ENCODE measurements at places on chromosomes 6 and 20. TPM values are rescaled to one million over a fixed set of nuclear protein-coding genes. Genes with fewer than 3 reads are reported as not detected.

Gene WFDC10B
- not detected for total RNA-seq

Gene LAMA5
- total RNA-seq, result 200 TPM

- no peak for DNase-seq
These were observed 98.5 kb downstream of the INSM1 start for GRCh38 chr20:20466341-20466879.

GRCh38 chr6:140641412-140641811, 1267.0 kb upstream of the CITED2 start:
- DNase-seq, result no peak

GRCh38 chr6:139762587-139763031, 388.2 kb upstream of the CITED2 start:
- no peak for DNase-seq

DNA sequence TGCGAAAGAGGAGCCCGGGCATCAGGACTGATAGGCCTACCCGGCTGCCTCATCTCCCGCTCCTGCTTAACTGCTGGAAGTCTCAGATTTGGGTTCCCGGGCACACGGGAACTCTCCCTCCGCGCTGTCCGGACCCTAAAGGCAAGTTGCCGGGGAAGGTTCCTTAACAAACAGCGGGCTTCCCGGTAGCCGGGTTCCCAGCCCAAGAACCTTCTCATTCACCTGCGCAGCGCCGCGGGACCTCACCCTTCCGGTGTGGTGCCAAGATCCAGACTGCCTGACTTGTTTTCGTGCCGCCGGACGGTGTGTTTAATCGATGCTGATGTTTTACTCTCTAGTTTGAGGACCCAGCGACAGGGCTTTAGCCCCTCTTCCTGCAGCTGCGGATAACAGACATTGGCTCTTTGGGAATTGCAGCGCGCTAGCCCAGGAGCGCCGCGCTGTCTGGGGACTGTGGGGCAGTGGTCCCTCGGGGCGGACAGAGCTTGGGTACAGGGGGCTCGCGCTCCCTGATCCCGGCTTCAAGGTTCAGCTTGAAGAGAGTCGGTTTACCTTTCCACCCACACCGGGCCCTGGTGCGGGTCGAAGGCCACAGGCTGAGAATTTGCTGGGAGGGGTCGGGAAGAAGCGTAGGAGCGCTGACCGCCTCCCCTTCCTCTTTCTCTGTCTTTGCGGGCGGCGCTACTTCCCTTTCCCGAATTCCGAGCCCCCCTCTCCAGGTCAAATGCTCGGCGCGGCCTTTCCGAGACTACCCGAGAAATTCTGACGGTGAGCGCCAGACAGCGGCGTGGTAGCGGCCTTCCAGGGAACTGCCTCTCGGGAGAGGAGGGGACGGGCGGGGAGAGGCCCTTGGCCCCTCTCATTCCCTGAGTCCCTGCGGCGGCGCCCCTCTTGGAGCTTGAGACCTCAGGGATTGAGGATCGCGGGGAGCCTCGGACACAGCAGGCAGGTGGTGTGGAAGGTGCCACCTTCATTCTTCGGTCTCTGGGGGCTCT, 17.2 kb downstream of the ABT1 start:
- DNase-seq, result peak; percentile 50

- DNase-seq, result peak; percentile 39
These were observed 271.4 kb downstream of the EYA4 start for GRCh38 chr6:133512410-133513016.

DNA sequence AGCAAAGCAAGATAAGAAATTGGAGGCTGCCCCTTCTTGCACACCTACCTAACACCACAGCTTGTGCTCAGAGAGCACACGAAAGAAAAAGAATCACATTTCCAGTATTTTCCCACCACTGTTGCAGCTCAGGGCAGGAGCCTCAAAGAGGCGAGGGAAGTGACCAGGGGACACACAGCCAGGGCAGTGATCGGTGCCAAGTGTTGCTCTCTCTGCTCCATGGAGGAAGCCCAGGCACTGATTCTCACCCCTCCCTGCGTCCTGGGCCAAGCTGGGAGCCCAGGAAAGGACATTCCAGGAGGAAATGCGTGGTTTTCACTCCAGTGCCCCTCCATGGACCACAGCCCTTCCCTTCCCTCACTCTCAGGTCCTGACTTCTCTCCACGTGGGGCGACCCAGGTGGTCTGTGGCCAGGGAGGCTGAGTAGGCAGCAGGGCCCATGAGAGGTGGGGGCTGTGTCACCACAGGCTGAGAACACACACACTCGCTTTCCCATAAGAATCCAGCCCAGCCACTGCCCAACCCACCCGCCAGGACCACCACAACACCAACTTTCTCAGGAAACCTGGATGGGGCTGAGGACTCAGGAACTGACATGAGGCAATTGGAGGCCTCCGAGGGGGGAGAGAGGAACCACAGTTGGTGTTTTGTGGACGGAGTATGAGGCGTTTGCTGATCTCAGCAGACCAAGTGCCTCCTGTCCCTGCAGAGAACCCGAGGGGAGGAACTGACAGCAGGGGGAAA, 81.7 kb upstream of the MAFB start:
- DNase-seq, result no peak

GRCh38 chr6:10933126-10933525, 46.3 kb downstream of the SYCP2L start:
- no peak for DNase-seq

- DNase-seq, result no peak
These were observed 276.0 kb downstream of the TFAP2A start for GRCh38 chr6:10138917-10139316.

Data from H9 (cell line).